ENCODE measurements at places on chromosomes 13 and 19. TPM values are rescaled to one million over a fixed set of nuclear protein-coding genes. Genes with fewer than 3 reads are reported as not detected.
A peak's percentile ranks its signal among the peaks of the same experiment; 100 is the strongest.

DNA sequence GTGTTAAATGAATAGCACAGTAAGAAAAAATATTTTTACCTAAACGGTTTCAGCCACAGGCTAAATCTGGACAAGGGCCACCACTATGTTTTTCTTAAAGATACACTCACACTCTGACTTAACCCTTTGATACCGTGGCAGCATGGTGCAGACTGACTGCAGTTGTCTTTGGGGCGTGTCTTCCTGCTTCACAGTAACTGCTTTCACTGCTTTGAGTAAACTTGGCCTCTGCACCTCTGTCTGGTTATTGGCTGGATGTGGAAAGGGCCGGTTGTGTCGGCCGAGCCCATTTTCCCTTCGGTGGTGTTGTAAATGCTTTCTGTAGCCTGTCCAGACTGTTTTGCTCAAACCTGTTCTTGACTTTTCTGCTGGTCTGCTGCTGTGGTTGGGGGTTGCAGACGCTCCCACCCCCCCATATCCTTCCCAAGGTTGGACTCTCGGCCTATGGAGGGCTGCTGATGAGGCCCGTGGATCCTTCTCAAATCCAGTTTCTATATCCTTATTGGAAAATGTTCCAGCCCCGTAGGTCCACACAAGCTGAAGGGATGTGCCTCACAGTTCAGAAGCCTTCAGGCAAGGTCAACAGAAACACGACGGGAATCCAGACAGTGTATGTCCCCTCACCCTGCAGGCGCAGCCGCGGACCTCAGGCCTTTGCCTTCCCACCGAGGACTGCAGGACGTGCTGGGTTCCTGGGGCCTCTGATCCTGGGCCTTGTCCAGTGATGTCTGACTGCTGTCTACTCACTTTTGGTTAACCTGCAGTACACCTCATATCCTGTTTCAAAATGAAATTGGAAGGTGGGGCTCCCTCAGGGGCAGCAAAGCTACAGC is 90.2 kb upstream of the RNF113B start:
- DNase-seq = no peak

Gene YJEFN3
- 8.1 TPM for total RNA-seq

DNA sequence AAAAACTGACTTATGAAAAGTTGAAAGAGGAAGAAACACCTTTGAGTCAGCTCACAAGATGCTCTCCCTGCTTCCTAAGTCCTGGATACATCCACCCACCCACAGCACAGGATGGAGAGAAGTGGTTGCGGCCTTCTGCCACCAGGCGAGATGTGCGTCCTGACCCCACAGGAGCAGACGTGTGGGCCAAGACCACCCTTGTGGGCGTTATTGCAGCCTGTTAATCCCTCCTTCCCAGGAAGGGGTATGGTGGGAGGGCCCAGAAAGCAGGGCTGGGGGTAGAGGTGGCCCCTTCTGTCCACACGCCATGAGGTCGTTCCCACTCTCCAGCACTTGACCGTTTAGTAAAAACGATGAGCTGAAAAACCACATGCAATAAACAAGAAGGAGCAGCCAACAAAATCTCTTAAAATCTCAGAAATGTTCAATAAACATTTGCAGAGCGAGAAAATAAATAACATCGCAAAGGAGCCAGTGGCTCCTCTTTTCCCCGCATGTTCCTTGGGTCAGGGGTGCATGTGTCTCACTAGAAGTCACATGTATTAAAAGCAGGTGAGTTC is 2.4 kb upstream of the AKAP8L start:
- DNase-seq = no peak

DNA sequence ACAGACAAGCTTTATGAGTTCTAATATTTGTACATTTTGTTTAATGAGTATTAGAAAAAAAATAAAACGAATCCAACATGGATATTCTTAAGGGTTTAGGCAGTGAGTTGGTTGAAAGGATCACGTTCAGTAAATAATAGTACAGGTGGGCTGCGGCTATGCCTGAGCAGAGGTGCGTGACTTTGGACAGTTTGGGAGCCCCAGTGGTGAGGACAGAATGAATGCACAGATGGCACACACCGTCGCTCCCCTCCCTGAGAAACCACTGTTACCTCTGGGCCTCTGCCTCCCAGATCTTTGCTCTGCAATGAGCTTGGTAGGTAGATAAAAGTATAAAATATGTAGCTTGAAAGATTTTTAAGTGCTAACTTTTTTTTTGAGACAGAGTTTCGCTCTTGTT is 153.3 kb downstream of the SIPA1L3 start:
- no peak for DNase-seq

GRCh38 chr13:77079902-77080413 is 53.0 kb upstream of the FBXL3 start:
- DNase-seq = no peak

DNA sequence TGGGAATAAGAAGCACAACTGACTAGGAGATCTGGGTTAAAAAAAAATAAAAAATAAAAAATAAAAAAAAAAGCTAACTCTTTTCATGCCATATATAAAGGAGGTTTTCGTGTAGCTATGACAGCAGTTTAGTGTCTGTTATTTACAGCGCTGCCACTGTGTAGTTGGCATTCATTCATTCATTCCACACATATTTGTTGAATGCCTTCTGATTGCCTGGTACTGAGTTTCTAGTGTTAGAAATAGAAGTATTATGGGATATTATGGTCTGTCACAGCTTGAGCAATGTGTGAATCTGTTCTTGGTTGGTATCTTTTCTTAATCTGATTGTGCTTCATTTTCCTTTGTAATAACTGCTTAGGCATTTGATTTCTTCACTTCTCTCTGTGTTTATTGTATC is 237.4 kb downstream of the NBEA start:
- peak; percentile 2 for DNase-seq

DNA sequence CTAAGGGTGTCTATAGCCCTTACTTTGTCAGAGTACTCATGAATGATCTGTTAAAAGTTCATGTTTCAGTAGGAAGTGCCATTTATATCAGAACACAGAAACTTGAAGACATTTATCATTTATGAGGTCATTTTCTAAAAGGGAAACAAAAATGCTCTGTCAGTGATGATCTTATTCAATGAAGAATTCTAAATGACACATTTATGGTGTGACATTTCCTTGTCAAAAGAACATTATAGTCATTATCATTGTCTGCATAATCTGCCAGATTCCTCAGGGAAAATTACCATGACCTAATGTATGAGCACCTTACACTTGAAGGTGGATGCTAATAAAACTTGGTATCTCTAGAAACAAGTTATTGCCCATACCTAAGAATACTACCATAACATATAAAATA is 853.8 kb upstream of the SLITRK6 start:
- no peak for DNase-seq

- peak; percentile 84 for DNase-seq
Observed at GRCh38 chr19:750640-751423, at the start of gene MISP. Gene MISP, plus strand, starts transcription at chr19:751112. Its CDS starts 5,835 bp downstream, at chr19:756947.

DNA sequence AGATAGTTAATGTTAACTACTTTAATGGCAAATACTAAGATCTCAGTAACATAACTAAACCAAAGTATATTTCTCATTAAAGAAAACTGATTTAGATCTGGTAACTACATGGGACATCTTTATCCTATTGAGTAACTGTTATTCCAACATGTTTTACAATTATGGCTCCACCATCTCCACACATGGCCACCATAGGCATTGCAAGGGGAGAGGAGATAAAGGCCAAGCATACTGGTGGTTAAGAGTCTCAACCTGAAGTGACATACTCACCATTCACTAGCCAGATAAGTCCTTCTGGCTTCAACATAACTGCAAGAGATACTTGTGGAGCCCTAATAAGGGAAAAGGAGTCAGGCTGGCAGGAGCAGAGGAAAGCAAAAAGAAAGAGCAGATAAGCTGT is 1586.4 kb upstream of the SPRY2 start:
- peak; percentile 23 for DNase-seq

Gene NTF4
- 0.18 TPM for total RNA-seq

Gene KLF1
- not detected for total RNA-seq

Gene DCLK1
- total RNA-seq = not detected

DNA sequence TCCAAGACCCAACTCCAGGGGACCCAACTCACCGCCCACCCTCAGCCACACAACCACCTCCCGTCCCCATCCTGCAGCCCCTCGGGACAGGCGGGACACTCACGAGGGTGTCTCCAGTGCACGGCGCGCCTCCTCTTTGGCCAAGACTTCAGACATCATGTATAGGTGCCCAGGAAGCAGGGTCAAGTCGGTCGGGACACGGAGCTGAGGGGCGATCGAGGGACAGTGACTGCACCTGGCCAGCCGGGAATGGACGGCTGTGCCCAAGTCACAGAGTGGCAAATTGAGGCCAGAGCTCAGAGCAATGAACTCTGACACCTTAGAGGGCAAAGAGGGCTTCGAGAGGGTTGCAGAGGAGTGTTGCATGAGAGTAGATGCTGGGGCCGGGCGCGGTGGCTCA is 8.8 kb downstream of the STAP2 start:
- DNase-seq = no peak

DNA sequence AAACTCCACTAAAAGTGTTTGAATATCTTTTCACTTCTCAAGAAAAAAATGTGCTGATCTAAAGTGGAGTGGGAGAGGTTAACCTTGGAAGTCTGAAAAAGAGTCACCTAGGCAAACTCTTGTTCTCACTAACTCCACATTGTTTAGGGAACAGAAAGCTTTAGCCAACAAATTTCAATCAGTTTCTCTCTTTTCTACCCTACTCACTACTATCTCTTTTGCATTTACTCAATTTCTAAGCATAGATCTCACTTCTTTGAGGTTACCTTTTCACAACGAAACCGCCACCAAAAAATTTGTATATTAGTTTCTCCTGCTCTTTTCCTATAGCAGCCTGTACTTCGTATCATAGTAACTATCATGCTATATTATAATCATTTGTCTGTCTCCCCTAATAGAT is 6.3 kb downstream of the NHLRC3 start:
- no peak for DNase-seq
